Epithelial cell of proximal tubule (primary cell): ENCODE measurements at places on chromosomes 3 and 15.

GRCh38 chr3:30934208-30934550, 39.7 kb upstream of the GADL1 start:
- peak; percentile 7 for DNase-seq

DNA sequence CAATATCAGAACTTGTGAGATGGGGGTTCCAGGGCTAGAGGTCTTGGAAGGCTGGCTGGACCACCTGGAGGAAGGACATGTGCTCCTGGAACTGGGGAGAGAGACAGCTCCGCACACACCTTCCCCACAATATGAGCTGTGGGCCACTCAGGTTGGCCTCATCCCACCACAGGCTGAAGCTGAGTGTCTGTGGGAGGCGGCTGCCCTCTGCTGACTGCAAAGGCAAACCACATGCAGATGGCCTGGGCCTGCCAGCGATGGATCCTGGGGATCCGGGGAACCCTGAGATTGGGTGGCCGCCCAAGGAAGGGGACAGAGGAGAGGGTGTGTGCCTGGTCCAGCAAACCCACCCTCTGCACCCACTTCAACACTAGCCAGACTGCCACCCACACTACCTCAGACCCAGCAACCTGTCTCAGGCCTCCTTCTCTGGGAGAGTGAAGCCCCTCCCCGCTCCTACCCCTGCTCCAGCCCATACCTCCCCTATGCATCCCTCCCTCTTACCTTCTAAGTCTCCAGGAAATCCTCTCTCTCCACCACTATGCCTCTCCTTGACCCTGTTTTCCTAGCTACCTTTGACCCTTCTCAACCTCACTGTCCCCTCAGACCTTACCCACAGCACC, 44.8 kb downstream of the CYP11A1 start:
- no peak for DNase-seq

- DNase-seq: no peak
These were observed 49.6 kb upstream of the AADACL2 start for GRCh38 chr3:151684094-151684493.

GRCh38 chr3:125146626-125147490, 65.7 kb downstream of the SLC12A8 start:
- no peak for DNase-seq

- no peak for DNase-seq
These were observed 611.9 kb downstream of the EDEM1 start for GRCh38 chr3:5799398-5799797.

GRCh38 chr3:112038863-112039262, 4.3 kb downstream of the TMPRSS7 start:
- DNase-seq: no peak

GRCh38 chr3:100402891-100403290, 1.6 kb downstream of the LNP1 start:
- no peak for DNase-seq

- DNase-seq: no peak
These were observed 24.9 kb upstream of the FGD5 start for GRCh38 chr3:14793858-14794234.

DNA sequence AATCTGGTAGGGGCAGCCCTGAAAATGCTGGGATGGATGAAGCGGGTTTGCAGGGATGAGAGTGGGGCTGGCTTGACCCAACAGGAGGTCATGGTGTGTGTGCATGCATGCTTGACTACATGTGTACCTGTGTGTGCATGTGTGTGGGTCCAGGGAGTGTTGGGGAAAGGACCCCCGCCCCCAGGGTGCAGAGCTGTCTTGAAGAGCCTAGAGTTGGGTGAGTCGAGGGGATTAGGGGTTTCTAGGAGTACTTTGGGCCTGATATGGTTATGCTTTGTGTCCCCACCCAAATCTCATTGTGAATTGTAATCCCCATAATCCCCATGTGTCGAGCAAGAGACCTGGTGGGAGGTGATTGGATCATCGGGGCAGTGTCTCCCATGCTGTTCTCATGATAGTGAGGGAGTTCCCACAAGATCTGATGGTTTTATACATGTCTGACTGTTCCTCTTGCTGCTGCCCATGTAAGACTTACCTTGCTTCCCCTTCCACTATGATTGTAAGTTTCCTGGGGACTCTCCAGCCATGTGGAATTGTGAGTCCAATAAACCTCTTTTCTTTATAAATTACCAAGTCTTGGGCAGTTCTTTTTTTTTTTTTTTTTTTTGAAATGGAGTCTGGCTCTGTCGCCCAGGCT, 5.2 kb upstream of the LCTL start:
- no peak for DNase-seq

DNA sequence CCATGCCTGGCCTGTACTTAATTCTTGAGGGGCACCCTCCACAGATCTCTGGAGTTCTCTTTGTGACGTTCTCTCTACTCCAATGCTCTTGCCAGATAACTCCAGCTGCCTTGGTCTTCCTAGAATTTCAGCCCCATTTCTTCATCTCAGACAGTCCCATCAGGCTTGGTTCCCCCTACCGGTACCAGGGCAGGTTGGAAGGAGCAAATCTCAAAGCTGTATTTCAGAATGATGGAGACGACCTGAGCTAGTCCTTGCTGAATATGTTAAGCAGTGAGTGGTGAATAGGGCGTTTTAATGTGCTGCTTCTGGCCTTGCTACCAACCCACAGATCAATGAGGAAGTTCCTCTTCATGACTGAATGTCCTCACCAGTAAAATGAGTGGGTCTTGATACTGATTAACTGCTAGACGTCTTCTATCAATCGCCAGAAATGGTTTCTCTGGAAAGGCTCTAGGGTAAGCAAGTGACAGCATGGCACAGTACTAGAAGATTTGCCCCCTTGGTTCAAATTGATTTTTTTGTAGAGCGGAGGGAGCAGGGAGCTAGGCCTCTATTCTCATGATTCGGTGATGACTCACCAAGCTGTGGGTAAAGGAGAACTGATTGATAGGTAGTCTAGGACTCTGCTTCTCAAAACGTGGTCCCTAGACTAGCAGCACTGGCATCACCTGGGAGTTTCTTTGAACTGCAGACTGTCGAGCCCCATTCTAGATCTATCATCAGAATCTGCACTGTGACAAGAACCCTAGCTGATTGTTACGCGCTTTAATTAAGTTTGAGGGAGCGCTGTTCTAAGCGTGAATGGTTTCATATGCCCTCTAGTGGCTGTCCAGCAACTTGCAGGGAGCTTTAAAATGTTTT, 67.8 kb downstream of the UBP1 start:
- no peak for DNase-seq

DNA sequence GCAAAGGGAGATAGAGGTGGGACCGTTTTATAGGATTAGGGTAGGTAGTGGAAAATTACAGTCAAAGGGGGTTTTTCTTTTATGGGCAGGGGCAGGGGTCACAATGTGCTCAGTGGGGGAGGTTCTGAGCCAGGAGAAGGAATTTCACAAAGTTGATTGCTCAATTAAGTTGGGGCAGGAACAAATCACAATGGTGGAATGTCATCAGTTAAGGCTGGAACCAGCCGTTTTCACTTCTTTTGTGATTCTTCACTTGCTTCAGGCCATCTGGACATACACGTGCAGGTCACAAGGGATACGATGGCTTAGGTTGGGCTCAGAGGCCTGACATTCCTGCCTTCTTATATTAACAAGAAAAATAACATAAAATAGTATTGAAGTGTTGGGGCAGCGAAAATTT, 453.8 kb downstream of the VGLL3 start:
- DNase-seq: no peak

GRCh38 chr3:30193625-30194044, 412.8 kb upstream of the TGFBR2 start:
- no peak for DNase-seq

DNA sequence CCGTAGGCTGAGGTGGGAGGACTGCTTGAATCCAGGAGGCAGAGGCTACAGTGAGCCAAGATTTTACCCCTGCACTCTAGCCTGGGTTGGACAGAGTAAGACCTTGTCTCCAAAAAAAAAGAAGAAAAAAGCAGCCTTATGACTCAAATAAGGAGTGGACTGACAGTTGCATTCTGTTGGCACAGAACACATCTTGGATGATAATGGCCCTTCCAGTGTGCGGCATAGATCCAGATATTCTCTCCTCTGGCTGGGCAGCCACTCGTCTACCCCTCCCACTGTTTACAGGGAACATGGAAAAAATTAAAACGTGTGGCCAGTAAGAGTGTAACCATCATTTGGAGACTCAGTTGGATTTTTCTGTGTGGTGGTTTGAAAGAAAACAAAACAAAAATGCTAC, 118.6 kb upstream of the RNF7 start:
- no peak for DNase-seq

- no peak for DNase-seq
These were observed 66.8 kb downstream of the PDE8A start for GRCh38 chr15:85048430-85048829.

GRCh38 chr3:151395806-151396205, 11.3 kb upstream of the P2RY12 start:
- DNase-seq: peak; percentile 46

- no peak for DNase-seq
These were observed 53.8 kb upstream of the TPM1 start for GRCh38 chr15:62988701-62989100.

DNA sequence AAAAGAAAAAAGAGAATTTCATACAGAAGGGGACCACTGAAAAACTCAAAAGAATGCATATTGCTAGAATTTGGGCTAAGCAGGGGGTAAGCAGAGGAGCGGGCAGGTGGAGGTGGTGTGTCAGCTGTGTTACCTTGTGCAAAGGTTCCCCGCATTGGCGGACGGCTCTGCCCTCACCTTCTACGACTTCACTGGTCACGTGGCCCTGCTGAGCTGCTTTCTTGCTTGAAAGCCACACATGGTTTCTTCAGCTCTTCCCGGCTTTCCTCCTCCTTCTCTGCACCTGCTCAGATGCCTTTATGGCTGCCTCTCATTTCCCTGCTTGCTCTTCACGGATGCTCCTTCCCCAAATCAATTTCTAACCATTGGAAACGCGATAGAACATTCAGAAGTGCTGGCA, 30.5 kb downstream of the FAH start:
- DNase-seq: no peak

GRCh38 chr15:50653156-50653743, 33.3 kb downstream of the TRPM7 start:
- no peak for DNase-seq

DNA sequence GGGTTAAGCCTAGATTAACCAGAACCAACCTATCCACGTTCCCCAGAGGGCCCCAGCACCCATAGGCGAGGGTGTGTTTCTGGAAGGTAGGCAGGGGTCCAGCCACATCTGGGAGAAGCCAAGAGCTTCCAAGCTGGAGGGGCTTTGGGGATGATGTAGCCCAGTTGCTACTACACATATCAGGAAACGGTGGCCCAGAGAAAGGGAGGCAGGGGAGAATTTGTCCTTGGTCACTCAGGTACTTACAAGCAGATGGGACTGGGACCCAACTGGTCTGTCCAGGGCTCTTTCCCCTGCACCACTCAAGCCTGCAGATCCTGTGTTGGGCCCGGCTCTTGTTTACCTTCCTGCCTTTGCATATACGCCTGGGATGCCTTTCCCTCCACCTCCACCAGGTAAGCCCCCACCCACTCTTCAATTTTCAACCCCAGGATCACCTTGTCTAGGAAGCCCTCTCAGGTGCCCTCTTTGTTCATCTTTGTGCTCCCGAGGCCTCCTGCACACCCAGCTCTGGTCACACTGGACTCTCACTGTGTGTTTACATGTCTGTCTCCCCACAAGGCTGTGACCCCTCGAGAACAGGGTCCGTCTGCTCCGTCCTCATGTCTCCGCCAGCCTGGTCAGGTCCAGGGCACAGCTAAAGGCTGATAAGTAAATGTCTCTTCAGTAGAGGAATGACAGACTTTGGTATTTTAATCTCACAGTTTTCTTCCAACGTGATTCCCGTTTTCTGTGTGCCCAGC, 204.4 kb upstream of the LINGO1 start:
- DNase-seq: no peak

GRCh38 chr15:72737061-72737460, 46.5 kb downstream of the ADPGK start:
- no peak for DNase-seq

GRCh38 chr3:188979248-188979647, 192.5 kb upstream of the TPRG1 start:
- no peak for DNase-seq

DNA sequence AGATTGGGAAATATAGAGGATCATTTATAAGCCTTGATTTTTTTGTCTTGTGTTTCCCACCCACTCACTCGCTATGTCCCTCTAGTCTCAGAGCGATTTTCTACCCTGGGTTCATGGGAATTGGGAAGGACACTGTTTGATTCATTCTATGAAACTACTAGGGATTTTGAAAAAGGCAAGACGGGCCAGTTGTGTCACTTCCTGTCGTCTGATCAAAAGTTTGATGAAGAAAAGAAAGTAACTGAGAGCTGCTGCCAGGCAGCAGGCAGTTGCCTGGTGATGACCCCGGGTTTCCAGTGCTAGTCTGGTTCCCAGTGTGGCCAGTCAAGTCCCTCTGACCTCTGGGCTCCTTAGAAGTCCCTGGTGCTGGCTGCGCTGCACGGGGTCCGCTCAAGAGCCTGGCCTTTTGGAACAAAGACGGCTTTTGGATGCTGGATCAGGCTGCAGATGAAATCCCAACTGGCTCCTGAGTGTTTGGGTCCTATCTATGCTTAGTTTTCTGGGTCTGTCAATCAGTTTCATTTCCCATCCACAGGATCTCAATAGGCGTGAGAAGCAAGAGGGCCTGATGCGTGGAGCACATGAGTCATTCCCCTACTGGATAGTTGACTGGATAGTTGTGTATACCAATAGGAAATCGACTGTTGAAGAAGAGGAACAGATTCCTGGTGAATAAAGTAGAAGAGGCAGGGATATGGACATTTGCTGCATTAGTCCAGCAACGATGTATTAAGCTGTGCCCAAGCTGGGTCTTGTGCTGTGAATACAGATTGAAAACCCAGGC, 89.7 kb downstream of the EEFSEC start:
- no peak for DNase-seq

- no peak for DNase-seq
These were observed 338.0 kb upstream of the KCNH8 start for GRCh38 chr3:18810306-18810661.

- DNase-seq: no peak
These were observed 12.4 kb downstream of the ACTC1 start for GRCh38 chr15:34782901-34783300.

GRCh38 chr15:68230157-68231100, 901 bp upstream of the CLN6 start:
- DNase-seq: no peak

DNA sequence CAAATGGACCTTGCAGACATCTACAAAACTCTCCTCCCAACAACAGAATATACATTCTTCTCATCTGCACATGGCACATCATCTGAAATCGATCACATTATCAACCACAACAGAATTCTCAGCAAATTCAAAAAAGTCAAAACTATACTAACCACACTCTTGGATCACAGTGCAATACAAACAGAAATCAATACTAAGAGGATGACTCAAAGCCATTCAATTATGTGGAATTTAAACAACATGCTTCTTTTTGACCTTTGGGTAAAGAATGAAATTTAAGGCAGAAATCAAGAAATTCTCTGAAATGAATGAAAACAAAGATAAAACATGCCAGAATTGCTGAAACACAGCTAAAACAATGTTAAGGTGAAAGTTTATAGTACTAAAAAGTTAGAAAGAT, 358.1 kb downstream of the NSUN3 start:
- DNase-seq: no peak

DNA sequence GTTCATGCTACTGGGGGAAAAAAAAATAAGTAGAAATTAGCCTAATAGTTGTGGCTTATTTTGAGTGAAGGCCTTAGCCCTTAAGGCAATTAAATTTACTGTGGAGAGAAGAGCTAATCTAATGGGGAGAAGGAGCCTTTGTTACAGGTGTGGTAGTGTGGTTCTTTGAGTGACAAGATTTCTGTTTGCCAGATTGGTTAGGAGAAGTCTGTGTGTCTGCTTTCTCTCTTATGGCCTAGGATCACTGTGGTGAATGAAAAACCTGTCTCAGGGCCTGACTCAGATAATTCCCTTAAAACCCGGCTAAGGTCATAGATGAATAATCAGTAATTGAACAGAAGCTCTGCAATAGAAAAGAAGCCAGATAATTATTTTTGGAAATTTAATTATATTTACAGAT, 27.0 kb downstream of the OPA1 start:
- DNase-seq: no peak
